ENCODE measurements at places on chromosomes 7 and 10.

DNA sequence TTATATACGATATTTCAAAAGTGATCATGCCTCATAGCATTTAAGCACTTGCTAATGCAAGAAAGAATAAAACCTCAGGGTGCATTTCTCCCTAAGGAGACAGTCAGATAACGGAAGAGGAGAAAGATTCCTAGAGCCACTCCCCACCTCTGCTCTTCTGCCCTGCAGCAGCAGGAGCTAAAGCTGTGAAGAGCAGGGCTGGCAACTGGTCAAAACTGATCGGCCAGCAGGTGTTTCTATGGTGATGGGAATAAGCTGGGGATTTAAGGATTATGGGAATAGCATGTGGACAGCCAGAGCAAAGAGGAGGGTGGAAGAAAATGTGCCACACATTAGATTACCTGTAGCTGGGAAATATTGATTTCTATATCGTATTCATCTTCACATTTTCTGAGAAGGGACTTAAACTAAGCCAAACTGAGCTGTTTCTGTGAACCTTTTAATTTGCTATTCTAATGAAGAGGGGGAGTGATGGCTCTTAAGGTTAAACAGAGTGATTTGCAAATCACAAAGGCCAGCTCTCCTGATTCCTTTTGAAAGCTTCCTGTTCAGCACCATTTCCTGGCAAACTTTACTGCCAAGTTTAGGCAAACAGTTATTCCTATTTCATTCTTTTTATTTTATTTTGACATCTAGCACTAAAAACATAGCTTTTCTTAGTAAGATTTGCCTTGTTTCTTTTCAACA lies 268.9 kb upstream of the PFKP start:
- no peak for DNase-seq

GRCh38 chr7:128937647-128938543 lies at the start of gene IRF5:
Gene IRF5, plus strand, starts transcription at chr7:128937927. Its CDS starts 4,155 bp downstream, at chr7:128942082.
- no peak for DNase-seq

DNA sequence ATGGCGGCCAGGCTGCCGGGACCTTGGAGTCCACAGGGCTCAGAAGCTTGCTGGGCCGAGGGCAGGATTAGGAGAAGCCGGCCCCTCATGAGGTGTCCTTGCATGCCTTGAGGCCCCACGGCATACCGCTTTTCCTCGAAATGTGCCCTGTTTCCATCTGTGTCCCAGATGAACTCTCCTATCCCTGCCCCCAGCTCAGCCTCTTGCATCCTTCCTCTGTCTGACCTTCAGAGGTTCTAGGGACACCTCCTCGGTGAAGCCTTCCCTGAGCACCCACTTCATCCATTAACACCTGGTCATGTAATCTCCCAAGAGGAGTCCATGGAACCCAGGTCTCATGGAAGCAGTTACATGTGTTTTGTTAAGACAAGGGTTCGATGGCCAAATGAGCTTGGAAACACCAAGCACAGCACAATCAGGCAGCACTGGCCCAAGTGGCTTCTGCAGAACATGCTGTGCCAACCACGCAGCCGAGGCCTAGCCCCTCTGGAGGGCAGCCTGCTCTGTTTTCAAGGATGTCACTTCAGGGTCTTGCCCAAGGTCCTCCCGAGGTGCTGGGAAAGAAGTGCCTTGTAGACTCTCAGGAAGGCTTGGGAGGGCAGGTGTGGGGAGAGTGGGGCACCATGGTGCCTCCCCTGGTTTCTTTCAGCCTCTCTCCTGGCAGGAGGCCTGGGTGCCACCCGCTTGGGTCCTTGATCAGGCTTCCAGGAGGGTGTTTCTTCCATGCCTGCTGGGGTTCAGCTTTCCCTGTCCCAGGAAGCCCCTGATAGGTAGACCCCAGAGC lies 124.3 kb downstream of the NEURL1 start:
- no peak for DNase-seq

DNA sequence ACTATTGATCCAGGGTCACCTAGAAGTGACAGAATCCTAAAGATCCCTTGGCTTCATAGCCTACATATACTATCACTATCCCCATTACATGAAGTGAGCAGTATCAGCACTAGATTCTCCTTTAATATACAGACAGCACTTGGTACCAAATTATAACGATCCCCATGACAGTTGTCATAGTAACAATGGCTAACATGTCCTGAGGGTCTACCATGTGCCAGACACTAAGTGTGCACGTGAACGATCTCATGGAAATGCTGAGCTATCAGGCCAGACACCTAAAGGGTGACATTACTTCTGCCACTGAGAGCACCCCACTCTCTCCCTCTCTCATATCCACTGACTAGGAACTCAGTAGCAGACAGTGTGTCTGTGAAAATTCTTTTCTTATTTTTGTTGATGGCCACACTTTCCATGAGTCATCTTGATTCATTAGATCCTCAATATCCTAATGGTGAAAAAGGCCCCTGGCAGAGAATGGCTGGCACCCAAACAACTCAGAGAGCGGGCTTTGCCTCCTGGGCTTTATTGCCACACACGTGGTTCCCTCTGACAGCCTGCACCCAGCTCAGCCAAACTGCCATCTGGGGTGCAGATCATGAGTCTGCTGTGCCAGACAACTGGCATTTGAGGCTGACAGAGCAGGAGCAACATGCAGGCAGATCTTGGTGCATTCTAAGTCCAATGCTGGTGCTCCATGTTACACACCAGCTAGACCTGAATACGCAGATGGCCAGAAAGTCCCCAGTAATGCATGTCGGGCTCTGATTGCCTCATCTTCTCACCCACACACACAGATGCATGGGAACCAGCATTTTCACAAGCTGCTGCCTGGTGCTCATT lies 176.3 kb downstream of the DGKI start:
- no peak for DNase-seq

DNA sequence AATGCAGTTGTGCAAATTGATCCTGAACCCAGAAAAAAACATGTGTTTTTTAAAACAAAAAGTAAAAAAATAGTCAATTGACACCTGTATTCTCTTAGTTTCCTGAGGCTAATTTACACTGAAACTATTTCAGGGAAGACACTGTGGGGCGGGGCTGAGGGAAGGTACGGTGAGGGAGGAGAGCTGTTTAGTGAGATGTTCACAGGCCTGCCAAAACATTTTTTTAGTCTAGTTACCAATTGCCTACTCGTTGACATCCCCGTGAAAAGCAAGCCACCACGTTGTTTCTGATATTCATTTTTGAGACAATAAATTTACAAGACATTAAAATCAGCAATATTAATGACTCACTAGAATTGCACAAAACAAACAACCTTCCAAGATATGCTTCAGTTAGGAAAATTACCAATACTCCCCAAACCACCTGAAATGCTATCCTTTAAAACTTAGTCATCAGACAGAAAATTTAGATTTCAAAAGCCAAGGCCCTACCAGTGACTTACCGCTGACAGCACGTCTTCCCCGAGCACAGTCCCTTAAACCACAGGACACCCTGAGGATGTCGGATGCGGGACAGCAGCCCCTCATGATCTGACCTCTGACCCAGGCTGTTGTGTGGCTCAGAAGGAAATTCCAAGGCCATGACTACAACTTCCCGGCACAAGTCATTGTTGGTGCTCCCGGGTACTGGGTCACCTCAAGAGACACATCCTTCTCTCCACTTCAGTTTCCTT lies 279.2 kb downstream of the PRPF18 start:
- DNase-seq: no peak

GRCh38 chr10:61663466-61663865 lies 737 bp downstream of the CABCOCO1 start:
- no peak for DNase-seq

- no peak for DNase-seq
These were observed 20.7 kb upstream of the CACUL1 start for GRCh38 chr10:118775478-118775877.

DNA sequence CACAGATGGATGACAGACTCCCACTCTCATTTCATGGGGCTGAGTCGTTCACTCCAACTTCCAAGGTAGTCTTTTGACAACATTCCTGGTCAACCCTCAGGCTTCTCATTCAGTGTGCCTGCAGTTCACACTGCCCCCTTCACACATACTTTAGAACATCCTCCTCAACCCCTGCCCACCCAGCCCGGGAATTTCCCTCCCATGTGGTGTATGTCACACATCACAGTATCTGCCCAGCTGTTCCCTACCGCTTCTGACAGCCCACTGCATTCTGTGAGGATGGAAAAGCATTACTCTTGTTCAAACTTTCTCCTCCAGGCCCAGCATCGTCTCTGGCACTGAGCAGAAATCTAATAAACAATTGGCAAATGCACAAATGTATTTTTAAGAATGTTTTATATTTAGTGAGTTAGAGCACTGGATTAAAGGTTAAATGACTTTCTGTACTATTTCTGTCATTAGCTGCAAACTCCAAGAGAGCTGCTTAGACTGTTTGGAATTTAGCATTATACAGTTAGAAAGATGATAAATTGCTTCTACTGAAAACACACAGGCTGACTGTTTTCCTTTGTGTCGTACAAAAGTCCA lies 110.4 kb downstream of the SFMBT2 start:
- no peak for DNase-seq

- DNase-seq: no peak
These were observed 62.1 kb downstream of the OR13A1 start for GRCh38 chr10:45253183-45253914.

- DNase-seq: no peak
These were observed 85.4 kb downstream of the MACC1 start for GRCh38 chr7:20131776-20132175.

GRCh38 chr7:90563286-90563685 lies 32.8 kb upstream of the CDK14 start:
- DNase-seq: no peak

DNA sequence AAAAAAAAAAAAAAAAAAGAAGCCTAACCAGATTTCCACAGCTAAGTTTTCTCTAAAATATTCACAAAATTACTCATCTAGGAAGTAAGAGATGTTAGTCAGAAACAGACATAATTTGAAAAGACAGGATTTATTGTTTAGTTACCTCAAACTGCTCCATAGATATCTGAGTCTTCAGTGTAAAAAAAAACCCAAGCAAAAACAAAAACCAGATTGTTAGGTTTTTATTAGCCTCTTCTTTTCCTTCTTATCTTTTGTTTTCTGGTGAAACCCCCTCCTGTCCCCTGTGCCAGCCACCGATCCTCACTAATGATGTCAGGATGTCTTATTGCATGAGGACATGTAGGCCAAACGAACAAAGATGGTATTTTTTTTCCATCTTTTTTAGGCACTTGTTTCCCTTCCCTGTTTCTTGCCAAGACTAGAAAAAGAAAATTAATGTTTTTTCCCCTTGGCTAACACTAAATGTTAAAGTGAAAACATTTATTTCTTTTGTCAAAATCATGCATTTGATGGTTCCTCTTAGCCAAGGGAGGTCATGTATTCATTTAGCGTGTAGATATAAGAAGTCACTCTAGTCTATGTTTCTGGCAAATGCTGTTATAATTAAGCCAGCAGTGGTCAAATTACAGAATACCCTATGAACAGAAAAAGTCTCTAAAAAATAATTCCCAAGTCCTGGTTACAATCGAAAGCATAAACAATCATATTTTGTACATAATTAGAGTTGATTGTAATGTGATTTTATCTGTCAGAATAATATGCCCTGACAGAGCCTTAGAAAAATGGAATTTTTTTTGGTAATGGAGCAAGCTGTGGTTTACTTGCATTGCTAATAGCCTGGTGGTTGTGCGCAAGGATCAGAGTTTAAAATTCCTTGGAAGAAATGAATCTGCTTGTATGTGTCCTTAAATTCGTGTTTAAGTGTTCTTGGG lies 702.4 kb upstream of the FZD8 start:
- DNase-seq: no peak

GRCh38 chr7:51055039-51055840 lies 261.4 kb downstream of the COBL start:
- DNase-seq: no peak

- no peak for DNase-seq
These were observed at the start of gene OR2A5 for GRCh38 chr7:144048648-144049047. Gene OR2A5, plus strand, starts transcription at chr7:144048948. Its CDS starts 1,454 bp downstream, at chr7:144050402.

DNA sequence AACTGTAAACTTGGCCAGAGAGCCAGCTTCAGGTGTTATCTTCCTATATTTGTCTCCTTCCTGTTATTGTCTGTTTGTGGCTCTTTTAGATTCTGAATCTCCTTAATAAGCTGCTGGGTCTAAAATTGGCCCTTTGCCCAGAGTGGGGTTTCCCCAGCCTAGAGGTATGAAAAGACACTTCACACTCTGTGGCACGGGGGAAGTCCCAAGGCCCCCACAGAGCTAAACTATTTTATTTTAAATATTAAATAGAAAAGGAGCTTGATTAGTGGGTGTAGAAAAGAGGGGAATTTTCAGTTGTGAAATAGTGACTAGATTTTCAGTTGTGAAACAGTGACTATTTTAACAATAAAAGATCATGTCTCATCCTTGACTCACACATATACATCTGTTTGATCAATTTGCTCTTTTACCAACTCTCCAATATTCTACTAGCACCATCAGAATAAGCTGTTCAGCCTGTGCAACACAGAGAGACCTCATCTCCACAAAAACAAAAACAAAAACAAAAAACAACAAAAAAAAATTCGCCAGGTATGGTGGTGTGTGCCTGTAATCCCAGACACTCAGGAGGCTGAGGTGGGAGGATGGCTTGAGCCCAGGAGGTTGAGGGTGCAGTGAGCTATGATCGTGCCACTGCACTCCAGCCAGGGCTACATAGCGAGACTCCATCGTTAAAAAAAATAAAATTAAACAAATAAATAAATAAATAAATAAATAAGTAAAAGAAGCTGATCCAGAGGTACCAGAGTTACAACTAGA lies 24.9 kb upstream of the ADO start:
- peak; percentile 52 for DNase-seq

DNA sequence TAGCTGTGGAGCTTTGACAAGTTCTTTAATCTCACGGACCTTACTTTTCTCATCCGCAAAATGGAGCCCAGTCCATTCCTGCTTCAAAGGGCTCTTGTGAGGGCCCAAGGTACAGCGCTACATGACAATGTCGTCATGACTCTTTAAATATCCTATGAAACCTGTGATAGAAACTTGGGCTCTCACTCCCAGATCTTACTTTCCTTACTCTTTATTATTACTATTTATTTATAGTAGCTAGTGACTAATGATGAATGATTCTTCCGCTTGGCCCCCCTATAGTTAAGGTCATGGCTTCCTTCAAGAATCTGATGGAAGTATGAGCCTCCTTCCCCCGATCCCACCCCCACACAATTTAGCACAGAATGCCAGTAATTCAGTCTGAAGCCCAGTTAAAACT lies 41.9 kb downstream of the RBM20 start:
- no peak for DNase-seq

All from activated T-helper 1 cell treated with anti-CD3 and anti-CD28 coated beads, Interleukin-2, amount 50 U/mL, for 16 hours (primary cell).